ENCODE measurements at places on chromosomes 3 and 15. TPM values are rescaled to one million over a fixed set of nuclear protein-coding genes. Genes with fewer than 3 reads are reported as not detected.

DNA sequence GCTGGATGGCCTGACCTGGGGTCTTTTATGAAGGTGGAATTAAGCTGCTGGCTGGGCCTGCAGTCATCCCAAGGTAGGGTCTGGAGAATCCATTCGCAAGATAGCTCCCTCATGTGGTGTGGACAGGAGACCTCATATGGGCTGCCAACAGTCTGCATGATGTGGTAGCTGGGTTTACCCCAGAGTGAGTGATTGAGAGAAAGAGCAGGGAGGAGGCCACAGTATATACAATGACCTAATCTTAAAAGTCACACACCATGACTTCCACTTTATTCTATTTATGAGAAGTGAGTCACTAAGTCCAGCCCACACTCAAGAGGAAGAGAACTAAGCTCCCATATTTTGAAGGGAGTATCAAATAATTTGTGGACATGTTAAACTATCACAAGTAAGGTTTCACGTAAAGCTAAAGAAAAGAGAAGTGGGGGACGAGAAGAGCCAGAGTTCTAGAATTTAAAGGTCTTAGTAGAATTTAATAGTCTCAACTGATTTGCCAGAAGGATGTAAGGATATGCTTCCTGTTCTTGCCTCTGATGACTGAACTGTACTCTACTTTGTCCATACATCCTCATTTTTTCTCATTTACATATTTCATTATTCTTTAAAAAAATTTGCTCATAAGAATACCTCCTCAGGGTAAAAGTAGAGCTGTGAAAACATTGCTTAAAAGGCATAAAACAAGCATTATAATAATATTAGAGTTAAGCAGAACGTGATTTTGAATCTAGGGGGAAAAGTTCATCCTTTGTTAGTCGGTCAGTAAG lies 184.4 kb downstream of the PEX5L start:
- DNase-seq, result no peak

GRCh38 chr15:31020542-31020941 lies 29.1 kb upstream of the MTMR10 start:
- no peak for DNase-seq

DNA sequence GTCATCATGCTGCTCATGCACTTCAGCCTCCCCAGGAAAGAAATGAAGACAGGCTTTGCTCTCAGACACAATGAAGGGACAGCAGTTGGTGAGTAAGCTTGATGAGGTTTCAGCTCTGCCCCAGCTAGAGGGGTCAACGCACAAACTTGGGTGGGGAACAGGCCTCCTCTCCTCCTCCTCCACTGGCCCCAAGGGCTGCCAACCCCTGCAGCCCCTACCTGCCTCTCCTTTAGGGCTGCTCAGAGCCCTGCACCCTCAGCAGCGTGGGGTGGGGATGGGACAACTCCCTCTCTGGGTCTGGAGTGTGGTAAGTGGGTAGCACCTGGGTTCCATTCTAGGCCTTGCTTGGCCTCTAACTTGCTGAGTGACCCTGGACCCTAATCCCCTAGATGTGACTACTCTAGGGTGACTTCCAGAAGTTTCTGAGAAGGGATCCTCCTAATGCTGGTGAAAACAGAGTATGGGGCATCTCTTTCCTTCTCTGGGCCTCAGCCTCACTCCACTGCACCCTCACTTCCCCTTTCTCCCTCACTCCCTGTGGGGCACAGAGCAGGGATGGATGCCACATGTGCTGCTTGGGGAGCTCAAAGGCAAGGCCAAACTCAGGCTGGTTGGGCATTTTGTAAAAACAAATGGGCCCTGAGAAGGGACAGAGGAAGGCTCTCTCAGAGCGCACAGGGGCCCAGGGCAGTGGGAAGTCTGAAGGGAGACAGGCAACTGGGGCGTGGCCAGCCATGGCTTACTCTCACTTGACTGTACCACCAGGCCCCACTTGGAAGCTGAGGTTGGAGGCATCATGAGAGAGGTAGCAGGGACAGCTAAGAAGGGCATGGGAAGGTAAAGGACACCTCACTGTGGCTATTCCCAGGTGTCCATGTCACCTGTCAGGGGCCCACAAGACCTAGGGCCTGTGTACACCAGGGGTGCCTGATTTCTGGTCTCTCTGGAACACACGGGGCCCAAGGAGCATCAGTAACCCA lies 64.0 kb downstream of the SYNM start:
- no peak for DNase-seq

DNA sequence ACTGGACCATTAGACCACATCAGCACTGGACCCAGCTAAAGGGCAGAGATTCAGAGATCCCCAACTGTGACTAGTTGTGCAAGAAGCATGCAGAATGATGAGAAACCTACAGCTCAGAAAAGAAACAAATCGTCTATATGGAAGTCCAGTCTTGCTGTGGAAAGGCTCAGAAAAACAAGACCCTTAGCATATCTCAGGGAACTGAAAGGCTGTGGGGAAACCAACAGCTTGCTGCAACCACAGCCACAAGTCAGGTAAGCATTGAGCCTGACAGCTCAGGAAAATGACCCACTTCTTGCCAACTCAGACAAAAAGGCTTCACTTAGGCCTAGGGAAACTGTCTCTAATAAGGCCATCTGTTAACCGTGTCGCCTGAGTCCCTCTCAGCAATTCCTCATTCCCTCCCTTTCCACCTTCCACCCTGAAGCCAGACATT lies 145.6 kb downstream of the LSAMP start:
- no peak for DNase-seq

The IL16 gene
- 16.1 TPM for total RNA-seq

Data from sigmoid colon (tissue), 7 donors.